GM04503 (cell line): ENCODE measurements at places on chromosomes 7 and 10.

DNA sequence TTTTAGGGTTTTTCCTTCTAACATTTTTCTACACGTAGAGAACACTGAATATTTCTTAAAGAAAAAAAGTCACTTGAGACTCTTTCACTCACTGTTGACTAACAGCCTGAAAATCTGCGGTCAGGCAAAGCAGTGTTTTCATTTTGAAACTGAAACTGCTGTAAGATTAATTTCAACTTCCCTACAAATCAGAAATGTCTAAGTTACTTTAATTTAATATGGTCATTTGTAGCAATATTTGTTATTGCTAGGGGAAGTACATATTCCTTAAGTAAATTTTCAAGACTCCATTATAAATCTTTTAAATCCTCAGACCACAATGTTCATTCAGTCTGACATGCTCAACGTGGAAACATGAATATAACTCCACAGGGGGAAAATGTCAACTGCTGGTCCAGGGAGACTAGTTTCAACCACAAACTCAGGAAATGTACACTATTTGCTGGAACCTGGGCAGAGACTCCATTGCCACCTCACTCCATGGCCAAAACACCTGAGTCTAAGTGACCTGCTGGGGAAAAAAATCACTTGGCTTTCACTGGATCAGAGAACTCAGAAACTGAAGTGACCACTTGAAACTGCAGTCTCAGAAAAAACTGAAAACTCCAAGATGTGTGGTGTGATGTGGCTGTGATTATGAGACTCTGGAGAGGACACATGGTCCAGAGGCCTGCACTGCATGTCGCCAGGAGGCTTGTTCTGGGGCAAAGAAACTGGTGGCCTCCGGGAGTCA lies 161.2 kb downstream of the TAX1BP1 start:
- no peak for DNase-seq

- DNase-seq: no peak
Measured at GRCh38 chr10:18238870-18239485, 98.8 kb downstream of the CACNB2 start.

DNA sequence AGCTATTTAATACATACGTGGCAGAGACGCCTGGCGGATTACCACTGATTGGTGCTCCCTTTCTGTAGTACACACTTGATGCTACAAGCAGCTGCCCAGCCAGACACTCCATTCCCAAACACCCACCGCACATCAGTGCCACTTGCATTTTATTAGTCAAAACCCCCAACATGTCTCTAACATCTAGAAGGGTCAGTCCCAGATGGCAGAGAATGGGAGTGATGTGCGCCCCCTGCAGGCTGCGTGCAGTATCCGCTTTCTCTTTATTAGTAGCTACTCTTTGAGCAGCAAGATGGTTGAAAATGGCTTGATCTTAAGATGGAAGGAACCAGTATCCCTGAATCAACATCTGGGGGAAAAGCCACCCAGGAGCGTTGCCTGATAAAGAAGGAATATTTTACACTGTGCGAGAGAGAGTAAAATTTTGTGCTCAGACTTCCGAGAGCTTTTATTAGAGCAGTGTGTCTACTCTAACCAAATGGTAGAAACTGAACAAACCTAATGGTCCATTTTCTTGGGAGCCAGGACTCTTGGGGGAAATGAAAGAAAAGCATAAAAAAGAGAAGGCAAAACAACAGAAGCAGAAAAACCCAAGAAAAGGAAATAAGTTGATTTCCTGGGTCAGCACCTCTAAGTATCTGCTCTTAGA lies 78.3 kb downstream of the ST8SIA6 start:
- DNase-seq: no peak

- no peak for DNase-seq
Measured at GRCh38 chr7:148492157-148492860, 98.3 kb upstream of the C7orf33 start.

DNA sequence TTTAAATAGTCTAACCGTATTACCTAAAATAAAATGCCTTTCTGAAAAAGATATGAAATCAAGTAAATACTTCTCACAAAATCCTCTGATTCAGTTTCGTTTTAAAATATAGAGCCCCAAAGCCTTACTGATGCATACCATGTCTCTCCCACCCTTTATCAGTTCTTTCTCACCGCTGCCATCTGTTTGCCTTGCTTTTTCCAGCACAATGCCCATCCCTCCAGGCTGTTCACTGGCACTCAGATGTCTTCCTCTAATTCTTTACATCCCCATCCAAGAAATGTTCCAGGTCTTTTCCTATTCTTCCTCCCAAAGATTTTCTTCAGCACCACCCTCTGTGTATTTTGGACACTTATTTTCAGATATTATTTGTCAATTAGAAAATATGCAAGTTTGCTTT lies 116.5 kb upstream of the LRRN3 start:
- no peak for DNase-seq

DNA sequence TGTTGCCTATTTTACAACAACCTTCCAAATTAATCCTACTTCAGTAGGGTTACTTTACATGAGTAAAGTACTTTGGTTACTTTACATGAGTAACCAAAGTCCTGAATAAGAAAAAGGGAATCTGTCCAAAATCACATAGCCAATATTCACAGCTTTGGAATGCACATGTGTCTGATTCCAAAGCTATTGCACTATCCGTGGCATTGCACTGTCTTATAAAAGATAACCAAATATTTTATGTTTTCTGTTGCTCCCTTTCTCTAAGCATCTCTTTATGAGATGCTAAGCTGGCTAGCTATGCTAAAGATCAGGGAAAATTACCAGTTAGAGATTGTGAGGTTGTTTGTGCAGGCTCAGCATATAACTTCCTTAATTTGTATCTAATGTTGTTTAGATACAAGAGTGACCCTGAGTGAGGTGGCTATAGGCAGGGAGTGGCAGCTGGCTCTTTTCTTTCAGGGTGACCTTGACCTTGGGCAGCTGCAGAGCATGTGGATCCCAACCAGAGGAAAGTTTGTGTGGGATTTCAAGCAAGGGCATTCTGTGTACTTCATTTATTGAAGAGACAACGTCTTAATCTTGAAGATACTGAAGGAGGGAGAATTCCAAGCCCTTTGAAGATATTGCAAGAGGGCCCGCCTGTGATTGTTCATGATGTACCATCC lies 366.1 kb upstream of the ANKRD30A start:
- DNase-seq: peak; percentile 83

GRCh38 chr10:121291823-121292222 lies 306.4 kb downstream of the FGFR2 start:
- DNase-seq: no peak

GRCh38 chr7:110084181-110084807 lies 1006.6 kb upstream of the LRRN3 start:
- no peak for DNase-seq

DNA sequence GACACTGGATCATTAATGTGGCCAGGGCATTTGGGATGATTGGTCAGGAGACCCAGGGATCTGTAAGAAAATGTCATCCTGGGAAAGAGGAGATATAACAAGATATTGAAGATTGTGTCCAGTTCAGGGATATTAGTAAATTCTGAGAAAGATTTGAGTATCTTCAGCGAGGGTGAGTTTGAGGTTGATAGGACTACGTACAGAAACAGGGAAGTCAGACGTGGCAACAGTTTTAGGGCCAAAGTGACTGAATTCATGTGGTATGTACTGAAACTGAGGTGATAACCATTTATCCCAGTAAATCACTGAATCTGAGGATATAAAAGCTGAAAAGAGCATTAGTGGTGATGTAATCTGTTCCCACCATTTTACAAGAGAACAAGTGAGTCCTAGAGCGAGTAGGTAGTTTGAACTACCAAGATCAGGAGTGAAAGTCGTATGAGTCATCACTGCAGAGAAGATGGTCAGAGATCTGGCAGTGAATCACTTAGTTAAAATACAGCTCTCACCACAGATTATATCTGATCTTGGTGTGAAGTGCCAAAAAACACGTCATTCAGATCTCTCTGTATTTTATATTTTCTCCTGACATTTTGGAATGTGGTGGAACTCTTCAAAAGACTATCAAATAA lies 220.5 kb downstream of the CDK14 start:
- DNase-seq: peak; percentile 86

DNA sequence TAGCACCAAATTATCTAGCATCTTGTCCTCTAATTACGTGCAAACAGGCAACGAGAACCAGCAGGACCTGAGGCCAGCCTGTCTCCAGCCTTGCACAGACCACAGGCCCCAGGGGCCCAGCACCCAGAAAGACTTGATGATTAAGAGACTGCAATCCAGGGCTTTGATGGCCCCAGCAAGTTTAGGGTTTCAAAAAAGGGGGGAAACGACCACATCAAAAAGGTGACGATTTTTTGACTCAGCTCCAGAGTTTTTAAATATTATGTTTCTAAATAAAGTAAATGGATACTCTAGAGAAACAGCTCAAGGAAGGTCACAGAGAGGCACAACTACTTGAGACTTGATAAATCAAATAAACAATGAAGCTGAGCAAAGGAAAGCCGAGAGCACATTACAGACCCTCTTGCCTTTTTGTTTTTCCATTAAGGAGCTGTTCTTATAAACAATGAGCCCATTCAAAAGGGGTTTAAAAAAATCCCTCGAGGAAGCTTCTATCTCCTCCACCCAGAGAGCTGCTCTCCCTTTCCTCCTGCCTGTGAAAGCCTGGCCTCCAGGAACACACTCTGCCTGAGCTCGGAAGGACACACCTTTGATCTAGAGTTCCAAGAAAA lies 44.1 kb downstream of the GLI3 start:
- no peak for DNase-seq

DNA sequence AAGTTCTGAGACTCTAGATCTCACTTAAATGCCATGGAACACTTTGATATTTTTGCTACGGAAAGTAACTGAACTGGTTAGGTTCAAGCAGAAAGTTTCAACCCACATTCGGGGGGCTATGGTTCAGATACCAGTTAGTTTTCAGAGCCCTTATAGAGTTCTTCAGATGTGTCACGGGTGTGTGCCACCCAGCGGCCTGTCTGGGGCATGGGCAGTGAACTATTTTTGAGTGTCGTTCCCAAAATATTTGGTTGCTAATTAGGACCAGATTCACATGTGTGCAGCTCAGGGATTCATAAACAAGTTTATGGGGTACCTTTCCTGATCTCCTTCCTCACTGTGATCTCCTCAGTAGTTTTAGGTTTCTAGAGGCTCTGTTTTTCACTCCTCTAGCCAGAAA lies 271.9 kb downstream of the C7orf25 start:
- DNase-seq: no peak

- no peak for DNase-seq
Measured at GRCh38 chr10:121668314-121669027, 70.2 kb upstream of the FGFR2 start.

- DNase-seq: no peak
Measured at GRCh38 chr7:106347229-106347833, 62.5 kb upstream of the NAMPT start.

DNA sequence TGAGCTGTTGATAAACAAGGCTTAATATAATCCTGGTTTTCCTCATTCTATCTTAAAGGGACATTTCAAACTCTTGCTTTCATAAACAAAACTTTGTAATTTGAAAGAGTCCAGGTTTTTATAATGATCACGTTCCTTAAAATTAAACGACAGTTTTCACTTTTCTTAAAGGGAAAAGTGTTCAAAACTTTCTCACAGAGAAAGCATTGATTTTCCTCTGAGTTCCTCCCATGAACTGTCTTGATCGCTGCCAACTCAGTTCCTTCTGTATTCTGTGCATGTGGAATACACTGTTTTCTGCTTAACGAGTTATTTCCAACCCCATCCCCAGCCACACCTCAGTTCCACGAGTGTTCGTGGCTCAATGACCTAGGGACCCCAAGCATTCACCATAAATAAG lies 2.4 kb upstream of the C7orf33 start:
- no peak for DNase-seq

DNA sequence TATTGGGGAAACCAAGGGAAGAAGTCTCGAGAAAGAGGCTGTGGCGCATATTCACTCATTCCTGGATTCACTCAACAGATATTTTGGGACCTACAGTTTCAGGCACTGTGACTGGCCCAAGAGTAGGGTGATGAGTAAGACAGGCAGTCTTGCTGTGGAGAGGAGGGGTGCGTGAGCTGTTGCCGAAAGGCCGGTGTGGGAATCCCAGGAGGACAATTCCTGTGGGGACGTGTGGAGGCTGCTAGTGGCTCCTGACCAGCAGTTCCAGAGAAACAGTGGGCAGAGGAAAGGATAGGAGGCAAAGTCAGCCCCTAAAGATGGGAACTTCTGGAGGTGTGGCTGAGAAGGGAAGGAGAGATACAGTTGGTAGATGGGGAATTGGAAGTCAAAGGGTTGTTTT lies 59.3 kb upstream of the GRB10 start:
- DNase-seq: no peak

DNA sequence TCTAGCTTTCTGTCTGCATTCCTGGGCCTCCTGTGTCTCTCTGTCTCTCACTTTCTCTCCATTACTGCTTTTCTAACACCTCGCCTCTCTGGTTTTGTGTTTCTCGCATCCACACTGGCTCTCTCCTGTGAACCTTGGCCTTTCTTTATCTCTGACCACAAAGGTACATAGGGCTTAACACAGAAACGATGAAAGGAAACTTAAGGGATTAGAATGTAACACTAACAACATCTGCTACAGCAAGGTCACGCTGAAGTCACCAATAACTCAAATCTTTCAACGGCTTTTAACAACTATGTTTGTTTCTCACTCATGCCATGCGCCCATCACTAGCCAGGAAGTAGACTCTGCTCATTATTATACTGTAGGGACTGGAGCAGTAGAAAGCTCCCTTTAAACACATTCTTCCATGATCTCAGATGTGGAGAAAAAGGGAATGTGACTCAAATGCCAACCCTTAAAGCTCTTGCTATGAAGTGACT lies 9.3 kb upstream of the OR6V1 start:
- no peak for DNase-seq

GRCh38 chr10:86263907-86264306 lies 102.7 kb downstream of the GRID1 start:
- no peak for DNase-seq

GRCh38 chr7:142916508-142916907 lies 17.0 kb downstream of the TRPV5 start:
- DNase-seq: no peak

- DNase-seq: no peak
Measured at GRCh38 chr10:88097536-88097935, 234.1 kb downstream of the PTEN start.

DNA sequence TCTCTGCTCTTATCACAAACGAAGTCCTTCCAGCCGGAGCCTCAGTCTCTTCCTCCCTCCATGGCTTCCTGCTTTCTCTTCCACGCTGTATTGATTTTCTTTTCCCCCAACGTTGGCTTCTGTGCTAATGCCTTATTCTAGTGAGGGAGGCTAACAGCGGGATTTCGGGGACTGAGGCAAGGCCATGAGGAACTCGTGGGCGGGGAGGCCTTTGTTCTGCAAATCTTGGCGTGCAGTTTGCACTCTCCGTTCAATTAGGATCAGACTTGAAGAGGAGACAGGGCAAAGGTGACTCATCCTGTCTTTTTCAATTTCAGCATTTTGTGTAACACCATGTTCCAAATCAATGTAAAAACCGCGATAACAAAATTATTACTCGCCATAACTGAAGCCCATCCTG lies 25.3 kb downstream of the EN2 start:
- no peak for DNase-seq

- DNase-seq: no peak
Measured at GRCh38 chr7:151539088-151539671, 19.5 kb upstream of the RHEB start.

- peak; percentile 76 for DNase-seq
Measured at GRCh38 chr10:68137171-68137570, 27.9 kb downstream of the MYPN start.
